ENCODE measurements at places on chromosomes 11 and 22.

DNA sequence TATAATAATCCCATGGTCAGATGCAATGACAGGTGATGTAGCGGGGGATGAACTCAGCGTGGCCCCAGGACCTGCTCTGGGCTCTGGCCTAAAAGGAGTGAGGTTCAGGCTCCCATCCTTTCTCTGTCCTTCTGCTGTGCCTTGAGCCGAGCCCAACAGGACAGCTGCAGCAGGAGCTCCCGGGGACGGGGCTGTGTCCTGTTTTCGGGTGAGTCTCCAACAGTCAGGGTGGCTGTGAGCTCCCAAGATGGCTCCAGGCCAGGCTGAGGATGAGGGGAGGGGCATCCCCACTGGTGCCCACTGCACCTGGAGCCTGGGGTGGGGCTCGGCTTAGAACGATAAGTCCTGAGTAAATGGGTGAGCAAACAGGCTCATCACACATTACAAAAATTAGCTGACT lies 1385.0 kb downstream of the BRD1 start:
- no peak for DNase-seq

- peak; percentile 91 for DNase-seq
These were observed 61.9 kb downstream of the MED15 start for GRCh38 chr22:20569059-20570058.

GRCh38 chr11:83689144-83689780 lies 403.1 kb upstream of the CCDC90B start:
- no peak for DNase-seq

DNA sequence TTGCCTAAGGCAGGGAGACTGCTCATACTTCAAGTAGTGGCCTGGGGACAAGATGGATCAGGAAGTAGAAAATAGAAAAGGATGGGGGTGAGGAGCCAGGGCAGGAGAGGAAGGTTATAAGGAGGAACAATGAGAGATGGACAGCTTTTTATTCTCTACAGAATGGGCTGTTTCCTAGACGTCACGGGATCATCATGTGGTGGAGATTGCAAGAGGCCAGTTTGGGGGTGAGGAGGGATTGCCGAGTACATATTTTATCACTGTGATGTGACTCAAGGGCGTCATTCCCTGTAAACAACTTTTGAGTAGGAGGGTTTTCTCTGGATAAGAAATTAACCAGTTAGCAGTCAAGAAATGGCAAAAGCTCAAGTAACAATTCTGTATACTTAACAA lies 406.3 kb downstream of the ETS1 start:
- no peak for DNase-seq

DNA sequence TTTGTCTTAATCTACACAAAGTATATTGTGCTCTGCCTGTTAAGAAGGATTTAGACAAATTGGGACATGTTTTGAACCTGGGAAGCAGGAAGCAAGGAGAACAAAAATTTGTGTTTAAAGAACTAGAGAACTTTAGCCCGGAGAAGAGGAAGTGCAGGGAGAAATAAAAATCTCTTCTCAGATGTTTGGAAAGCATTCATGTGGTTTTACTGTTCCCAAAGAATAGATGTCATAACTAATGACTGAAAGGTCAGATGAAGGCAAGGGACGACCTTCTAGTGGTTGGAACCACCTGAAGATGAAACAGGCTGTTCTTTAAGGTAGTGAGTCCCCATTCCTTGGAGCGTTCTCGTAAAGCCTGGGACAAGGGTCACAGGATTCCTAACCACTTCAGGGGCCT lies 38.3 kb downstream of the IRAG1 start:
- no peak for DNase-seq

GRCh38 chr22:37213941-37214730 lies 1.9 kb upstream of the SSTR3 start:
- DNase-seq = no peak

GRCh38 chr22:20393705-20394476 lies at the start of gene ZNF74:
TSS of gene ZNF74 (plus strand) at chr22:20394151. CDS start at chr22:20394629, 478 bp downstream.
- peak; percentile 71 for DNase-seq

Data from kidney epithelial cell (primary cell).